NCI-H2081 treated with DMSO at 0.1 percent for 48 hours (cell line): ENCODE measurements at places on chromosomes 1 and 21.

DNA sequence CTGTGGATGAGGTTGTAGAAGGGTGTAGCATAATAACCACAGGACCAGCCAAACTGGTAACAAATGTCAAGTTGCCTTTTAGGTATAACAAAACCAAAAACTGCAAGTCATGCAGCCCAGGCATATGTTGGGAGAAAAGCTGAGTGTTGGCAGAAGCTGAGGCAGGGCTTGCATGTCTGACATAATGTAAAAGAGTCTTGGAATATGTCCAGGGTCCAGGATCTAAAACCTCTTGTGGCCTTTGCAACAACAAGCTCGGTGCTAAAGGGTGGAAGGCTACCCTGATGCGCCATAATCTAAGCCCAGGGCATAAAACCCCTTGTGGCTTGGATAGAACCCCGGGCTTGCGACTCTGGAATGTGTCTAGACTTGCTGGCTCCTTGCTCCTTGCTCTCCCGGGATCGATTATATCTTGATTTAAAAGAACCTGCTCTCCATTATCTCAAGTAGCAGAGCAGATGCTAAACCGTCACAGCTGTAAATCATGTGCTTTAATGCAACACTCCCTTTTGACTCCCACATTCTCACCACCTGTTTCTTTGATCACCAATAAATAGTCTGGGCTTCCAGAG lies 26.5 kb upstream of the SLC35A3 start:
- no peak for DNase-seq

DNA sequence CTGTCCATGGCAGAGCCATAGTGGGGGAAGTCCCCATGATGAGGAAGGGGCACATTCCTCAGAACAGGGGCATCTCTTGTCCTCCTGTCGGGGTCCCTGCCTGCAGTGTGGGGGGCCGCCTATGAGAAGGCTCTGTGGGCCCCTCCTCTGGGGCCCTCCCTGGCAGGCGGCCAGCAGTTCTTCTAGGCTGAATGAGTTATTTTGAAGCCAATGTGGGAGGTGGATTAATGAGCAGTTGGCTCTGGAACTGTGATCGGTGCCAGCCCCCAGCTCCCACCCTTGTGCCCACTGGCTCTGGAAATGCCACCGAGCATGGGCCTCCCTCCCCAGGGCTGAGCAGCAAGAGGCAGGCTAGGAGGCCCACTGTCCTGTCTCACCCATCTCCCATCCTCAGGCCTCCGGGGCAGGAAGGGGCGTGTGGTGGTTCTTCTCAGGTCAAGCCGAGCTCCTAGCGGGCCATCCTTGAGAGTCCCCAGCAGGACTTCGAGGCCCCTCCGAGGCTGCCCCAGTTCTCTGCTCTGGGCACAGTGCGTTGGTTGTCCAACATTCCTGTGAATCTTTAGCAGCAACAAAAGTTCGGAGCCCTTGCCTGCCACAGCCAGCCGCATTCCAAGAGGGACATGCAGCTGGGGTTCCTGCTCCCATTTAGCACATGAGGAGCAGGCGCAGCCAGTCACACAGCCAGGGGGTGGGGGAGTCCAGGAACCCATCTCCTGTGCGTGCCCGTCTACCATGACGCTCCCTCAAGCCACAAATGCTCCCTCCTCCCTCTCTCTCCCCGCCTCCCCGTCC lies 57.2 kb downstream of the EDN2 start:
- DNase-seq = no peak

GRCh38 chr21:39121600-39122355 lies 61.5 kb downstream of the PSMG1 start:
- no peak for DNase-seq

GRCh38 chr1:214991691-214992315 lies 90.7 kb upstream of the KCNK2 start:
- no peak for DNase-seq

DNA sequence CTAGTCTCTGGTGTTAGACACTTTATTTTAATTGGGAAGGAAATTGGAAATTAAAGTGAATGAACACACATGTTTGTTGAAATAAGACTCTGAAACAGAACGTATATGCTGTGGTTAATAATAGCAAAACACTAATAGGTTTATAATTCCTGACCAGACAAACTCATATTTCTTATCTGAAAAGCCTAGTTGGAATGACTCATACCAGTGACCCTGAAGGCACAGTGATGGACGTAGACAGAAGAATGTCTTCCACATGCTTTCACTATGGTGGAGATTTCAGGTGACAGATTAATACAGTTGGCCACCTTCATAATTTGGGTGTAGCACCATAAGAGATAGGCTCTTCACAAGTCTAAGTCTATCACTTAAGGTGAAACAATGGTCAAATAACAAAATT lies 83.0 kb upstream of the COL11A1 start:
- no peak for DNase-seq

DNA sequence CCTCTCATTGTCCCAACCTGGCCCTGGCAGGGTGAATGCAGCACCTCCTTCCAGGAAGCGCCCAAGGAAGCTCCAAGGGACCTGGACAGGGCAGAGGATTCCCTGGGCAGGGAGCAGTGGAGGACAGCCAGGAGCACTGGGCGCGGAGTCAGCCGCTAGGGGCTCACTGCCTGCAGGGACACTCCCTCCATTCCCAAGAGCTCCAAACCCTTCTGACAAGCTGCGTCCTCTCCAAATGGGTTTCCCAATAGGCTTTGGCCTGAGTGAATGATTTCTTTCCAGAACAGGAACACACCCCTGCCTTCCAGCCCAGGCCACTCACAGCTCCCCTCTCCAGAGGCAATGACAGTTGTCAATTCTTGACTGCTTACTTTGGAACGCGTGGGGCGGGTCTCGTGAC lies 128.5 kb upstream of the EDN2 start:
- no peak for DNase-seq

- DNase-seq = no peak
These were observed 245.1 kb downstream of the MATN1 start for GRCh38 chr1:30478283-30478682.

DNA sequence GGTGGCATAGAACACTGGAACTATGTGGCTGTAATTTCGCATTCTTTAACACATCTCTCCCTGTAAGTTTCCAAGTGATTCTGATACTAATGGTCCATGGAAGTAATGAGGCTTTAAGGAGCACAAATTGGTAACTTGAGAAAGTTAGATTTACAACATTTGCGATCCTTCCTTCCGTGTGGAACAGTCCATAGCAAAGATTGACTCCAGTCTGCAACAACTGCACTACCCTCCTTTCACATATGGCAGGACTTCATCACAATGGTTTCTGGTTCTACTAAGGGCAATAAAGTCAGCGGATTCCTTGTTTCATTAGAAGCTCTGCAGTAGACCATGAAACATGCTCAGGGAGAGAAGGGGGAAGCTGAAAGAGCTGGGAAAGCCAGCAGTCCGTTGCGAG lies 261.2 kb downstream of the RGS7 start:
- no peak for DNase-seq

- DNase-seq = no peak
These were observed 46.6 kb downstream of the VPS26C start for GRCh38 chr21:37220433-37220980.

DNA sequence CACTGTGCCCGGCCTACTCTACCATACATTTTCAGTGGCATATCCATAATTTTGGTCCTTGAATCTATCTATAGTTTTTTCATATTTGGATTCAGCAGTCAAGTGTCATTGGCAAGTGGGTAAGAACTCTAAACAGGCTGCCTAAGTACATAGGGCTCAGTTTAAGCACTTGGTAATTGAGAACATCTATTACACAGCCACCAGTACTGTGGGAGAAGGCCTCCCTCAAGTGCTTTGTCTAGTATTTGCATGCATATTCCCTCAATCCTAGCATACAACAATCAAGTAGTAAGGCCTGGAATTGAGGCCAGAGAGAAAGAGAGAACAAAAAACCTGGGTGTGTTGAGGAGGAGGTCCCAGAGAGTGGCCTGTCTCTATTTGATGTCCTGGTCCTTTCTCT lies 325.2 kb downstream of the USP25 start:
- DNase-seq = no peak

- no peak for DNase-seq
These were observed at the start of gene HES2 for GRCh38 chr1:6419804-6420453. Gene HES2, minus strand, starts transcription at chr1:6419919. Its CDS starts 99 bp downstream, at chr1:6419820.

GRCh38 chr1:2431103-2431502 lies 18.7 kb upstream of the PEX10 start:
- no peak for DNase-seq
